Left lung (tissue), 14 donors: ENCODE measurements at places on chromosomes 16 and 17. TPM values are rescaled to one million over a fixed set of nuclear protein-coding genes. Genes with fewer than 3 reads are reported as not detected.

- no peaks in the 10 kb centered on the region for H3K4me1 ChIP-seq
- H3K4me3 ChIP-seq, result no peak overlapping the region
- no peak for DNase-seq
- peaks cover 4% of the 10 kb centered on the region for H3K27me3 ChIP-seq
Measured at GRCh38 chr17:47739150-47739549, 6.1 kb downstream of the TBX21 start.

GRCh38 chr17:60135151-60135950 is 14.4 kb upstream of the CA4 start:
- H3K27me3 ChIP-seq, result peaks cover 36% of the 10 kb centered on the region
- H3K4me3 ChIP-seq, result peak overlapping the region; percentile 82
- DNase-seq, result peak; percentile 92
- H3K27ac ChIP-seq, result peak overlapping the region; percentile 80
- no peaks in the 10 kb centered on the region for H3K36me3 ChIP-seq
- H3K4me1 ChIP-seq, result no peaks in the 10 kb centered on the region

DNA sequence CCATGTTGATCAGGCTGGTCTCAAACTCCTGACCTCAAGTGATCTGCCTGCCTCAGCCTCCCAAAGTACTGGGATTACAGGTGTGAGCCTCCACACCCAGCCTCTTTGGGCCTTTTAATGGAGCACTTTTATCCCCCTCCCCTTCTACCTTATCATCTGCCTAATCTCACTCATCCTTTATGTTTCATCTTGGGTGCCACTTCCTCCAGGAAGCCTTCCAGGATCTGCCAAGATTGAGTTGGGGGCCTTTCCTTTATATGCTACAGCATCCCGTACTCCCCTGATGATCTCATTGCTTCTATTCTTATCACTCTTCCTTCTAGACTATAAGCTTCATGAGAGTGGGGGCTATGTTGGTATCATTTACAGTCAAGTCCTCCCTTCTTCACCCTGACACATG is 192.8 kb upstream of the WSCD1 start:
- no peak overlapping the region for H3K27ac ChIP-seq
- no peak overlapping the region for H3K4me3 ChIP-seq
- no peaks in the 10 kb centered on the region for H3K4me1 ChIP-seq
- H3K27me3 ChIP-seq, result peaks cover 35% of the 10 kb centered on the region
- H3K36me3 ChIP-seq, result no peaks in the 10 kb centered on the region

GRCh38 chr16:5851393-5851982 is 753.9 kb upstream of the EEF2KMT start:
- H3K4me1 ChIP-seq, result no peaks in the 10 kb centered on the region
- no peaks in the 10 kb centered on the region for H3K27me3 ChIP-seq
- H3K27ac ChIP-seq, result no peak overlapping the region
- no peaks in the 10 kb centered on the region for H3K36me3 ChIP-seq
- H3K4me3 ChIP-seq, result no peak overlapping the region
- no peak for DNase-seq

- peak overlapping the region; percentile 39 for H3K4me3 ChIP-seq
- peaks cover 12% of the 10 kb centered on the region for H3K4me1 ChIP-seq
- peaks cover 12% of the 10 kb centered on the region for H3K36me3 ChIP-seq
- no peaks in the 10 kb centered on the region for H3K27me3 ChIP-seq
Measured at GRCh38 chr16:56356276-56357240, 68.8 kb downstream of the AMFR start.

DNA sequence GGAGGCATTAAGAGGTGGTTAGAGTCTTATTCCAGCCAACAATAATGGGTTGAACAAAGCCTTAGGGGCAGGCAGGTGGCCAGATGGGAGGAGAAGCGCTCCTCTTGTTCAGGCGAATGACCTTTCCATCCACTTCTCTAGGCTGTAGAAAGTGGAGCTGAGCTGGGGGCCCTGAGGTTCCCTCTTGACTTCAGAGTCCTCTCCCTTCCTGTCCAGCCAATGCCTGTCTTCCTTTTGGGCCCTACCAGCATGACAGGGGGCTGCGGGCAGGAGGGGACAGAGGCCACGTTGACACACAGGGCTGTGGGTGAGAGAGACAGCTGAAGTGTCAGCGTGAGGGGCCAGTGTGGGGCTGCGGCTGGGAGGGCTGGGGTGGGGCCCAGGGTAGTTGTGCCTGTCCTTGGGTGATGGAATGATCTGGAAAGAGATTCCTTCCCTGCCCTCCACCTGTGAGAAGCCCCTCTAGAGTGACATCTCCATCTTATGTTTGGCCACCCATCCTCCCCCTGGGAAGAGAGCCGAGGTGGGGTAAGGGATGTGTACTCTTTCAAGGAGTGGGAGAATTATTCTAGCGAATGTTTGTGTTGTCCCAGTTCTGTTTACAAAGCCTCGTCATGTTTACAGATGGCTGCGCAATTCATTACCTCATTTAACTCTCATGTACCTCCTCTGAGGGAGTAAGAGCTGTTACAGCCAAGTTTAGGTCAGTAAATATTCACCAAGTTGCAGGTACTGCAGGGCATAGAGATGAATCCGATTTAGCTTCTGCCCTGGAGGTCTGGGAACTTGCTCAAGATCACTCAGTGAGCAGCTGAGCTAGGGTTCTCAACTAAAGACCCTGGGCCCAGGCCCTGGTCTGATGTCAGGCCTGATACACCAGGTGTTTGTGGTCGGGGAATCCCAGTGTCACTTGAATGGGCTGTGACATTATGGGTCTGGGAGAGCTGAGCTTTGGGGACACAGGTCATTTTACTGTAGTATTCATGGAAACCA is 3.3 kb downstream of the ERBB2 start:
- peak overlapping the region; percentile 5 for H3K27ac ChIP-seq
- no peak for DNase-seq
- no peak overlapping the region for H3K4me3 ChIP-seq
- H3K27me3 ChIP-seq, result peaks cover 39% of the 10 kb centered on the region
- peaks cover 10% of the 10 kb centered on the region for H3K36me3 ChIP-seq
- peaks cover 19% of the 10 kb centered on the region for H3K4me1 ChIP-seq

DNA sequence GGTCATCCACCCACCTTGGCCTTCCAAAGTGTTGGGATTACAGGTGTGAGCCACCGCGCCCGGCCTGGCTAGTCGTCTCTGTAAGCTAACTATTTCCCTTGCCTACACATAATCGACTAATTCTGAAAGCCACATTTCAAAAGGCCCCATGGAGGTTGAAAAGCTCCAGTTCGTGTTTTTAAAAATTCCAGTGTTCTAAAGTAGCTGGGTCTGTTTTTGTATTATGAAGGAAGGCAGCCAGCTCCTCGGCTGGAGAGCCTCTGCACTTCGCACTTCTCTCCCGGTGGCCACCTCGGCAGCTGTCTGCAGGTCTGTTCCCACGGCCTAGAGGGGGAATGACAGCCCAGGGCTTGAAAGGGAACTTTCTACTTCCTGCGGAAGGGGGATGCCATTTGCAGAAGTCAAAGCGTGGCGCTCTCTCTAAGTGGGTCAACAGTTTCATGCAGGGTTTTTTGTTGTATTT is 16.9 kb downstream of the HASPIN start:
- DNase-seq, result no peak
- no peak overlapping the region for H3K4me3 ChIP-seq
- H3K4me1 ChIP-seq, result peaks cover 6% of the 10 kb centered on the region
- H3K27me3 ChIP-seq, result no peaks in the 10 kb centered on the region
- no peaks in the 10 kb centered on the region for H3K36me3 ChIP-seq

DNA sequence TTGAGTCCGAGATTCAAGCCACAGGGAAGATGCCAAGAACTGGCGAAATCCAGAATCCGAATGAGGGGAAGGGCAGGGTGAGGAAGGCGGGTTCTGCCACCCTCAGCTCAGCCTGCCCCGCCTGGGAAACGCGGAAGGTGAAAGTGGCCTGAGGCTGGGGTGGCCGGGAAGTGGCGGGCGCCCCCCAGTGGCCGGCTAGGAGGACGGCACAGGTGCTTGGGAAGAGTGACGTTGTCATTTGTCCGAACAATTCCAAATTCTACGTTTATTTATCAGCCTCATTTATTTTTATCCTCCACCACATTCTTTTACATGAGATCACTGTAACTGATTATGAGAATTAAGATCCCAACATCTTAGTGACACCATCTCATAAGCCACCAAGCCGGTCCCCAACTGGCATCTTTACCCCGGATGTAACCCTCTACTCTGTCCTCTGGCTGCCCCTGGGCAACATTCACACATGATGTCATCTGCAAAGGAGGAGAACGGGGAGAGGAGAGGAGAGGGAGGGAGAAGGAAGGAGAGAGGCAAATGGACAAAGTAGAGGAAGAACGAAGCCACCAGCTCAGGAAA is 21.3 kb downstream of the SRCIN1 start:
- H3K27ac ChIP-seq, result no peak overlapping the region
- DNase-seq, result peak; percentile 92
- H3K4me1 ChIP-seq, result no peaks in the 10 kb centered on the region
- no peaks in the 10 kb centered on the region for H3K36me3 ChIP-seq
- peaks cover 8% of the 10 kb centered on the region for H3K27me3 ChIP-seq
- H3K4me3 ChIP-seq, result no peak overlapping the region

GRCh38 chr16:50301626-50302471 is 35.5 kb downstream of the ADCY7 start:
- H3K36me3 ChIP-seq, result no peaks in the 10 kb centered on the region
- H3K27me3 ChIP-seq, result no peaks in the 10 kb centered on the region
- peaks cover 21% of the 10 kb centered on the region for H3K4me1 ChIP-seq
- H3K27ac ChIP-seq, result no peak overlapping the region

- H3K4me3 ChIP-seq, result peak overlapping the region; percentile 82
- peaks cover 64% of the 10 kb centered on the region for H3K27me3 ChIP-seq
- peaks cover 8% of the 10 kb centered on the region for H3K36me3 ChIP-seq
- DNase-seq, result peak; percentile 84
- H3K27ac ChIP-seq, result peak overlapping the region; percentile 93
Measured at GRCh38 chr17:1487939-1488825, 4.3 kb downstream of the MYO1C start.

- H3K36me3 ChIP-seq, result no peaks in the 10 kb centered on the region
- H3K27ac ChIP-seq, result peak overlapping the region; percentile 74
- peaks cover 19% of the 10 kb centered on the region for H3K4me1 ChIP-seq
- peak; percentile 32 for DNase-seq
- H3K4me3 ChIP-seq, result peak overlapping the region; percentile 23
Measured at GRCh38 chr16:55444754-55445485, 34.1 kb upstream of the MMP2 start.

GRCh38 chr17:74087002-74087585 is 116.4 kb upstream of the RPL38 start:
- DNase-seq, result no peak
- no peak overlapping the region for H3K4me3 ChIP-seq
- H3K36me3 ChIP-seq, result no peaks in the 10 kb centered on the region
- peaks cover 26% of the 10 kb centered on the region for H3K27me3 ChIP-seq

DNA sequence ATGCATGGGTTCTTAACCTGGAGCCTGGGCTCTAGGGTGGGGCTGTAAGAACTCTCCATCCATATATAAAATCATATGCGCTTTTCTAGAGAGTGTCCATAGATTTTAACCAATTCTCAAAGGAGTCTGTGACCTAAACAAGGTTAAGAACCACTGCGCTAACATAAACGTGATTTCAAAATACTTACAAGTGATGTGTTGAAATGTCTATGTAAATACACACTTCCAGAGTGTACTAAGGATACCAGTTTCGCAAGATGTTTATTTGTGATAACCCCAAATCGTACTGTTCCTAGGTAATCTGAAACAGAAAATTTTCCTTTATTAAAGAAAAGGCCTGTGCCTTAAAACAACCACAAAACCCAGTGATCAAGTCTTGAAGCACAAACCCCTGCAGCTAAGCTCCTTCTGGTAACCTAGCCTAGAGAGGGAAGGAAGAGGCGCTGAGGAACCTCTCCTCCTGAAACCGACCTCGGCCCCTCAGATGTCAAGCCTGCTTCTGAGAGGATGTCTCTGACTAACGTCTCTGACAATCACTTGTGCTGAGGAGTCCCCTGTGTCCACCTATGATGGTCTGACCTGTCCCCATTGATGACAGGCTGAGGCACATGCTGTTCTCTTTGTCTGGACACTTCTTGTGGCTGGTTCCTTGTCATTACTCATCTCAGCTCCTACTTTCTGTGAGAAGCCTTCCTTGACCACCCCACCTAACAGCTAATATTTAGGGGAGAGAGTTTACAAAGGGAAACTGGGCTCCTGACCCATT is 32.2 kb downstream of the SNN start:
- DNase-seq, result no peak
- H3K27ac ChIP-seq, result no peak overlapping the region
- no peak overlapping the region for H3K4me3 ChIP-seq
- peaks cover 62% of the 10 kb centered on the region for H3K36me3 ChIP-seq

GRCh38 chr17:35496451-35497290 is 40.8 kb downstream of the SLFN12L start:
- no peaks in the 10 kb centered on the region for H3K4me1 ChIP-seq
- H3K27me3 ChIP-seq, result peaks cover 52% of the 10 kb centered on the region
- no peaks in the 10 kb centered on the region for H3K36me3 ChIP-seq
- no peak overlapping the region for H3K27ac ChIP-seq
- H3K4me3 ChIP-seq, result no peak overlapping the region
- no peak for DNase-seq

DNA sequence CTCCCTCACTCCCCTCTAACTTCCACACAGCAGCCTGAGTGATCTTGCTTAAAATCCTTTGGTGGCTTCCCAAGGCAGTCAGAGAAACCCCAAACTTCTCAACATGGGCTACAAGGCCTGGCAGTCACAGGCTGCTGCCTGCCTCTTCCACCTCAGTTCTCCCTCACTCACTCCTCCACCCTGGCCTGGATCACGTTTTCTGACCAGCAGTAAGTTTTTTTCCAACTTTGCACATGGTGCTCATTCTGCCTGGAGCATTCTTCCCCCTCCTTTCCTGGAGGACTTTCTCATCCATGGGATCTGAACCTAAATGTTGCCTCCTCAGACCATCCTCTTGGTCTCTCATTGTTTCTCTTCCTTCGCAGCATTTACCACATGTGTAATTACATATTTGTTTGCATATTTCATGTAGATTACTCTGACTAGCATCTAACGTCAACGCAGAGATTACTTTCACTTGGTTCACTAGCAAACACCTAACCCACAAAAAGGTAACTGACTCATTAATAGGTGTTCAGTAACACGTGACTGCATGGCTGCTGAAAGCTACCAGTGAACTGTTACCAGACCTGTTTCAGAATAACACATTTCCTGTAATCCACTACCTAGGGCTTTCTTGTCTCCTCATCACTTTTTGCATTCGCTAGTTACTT is 17.1 kb downstream of the GNA13 start:
- no peak overlapping the region for H3K27ac ChIP-seq
- H3K36me3 ChIP-seq, result peaks cover 19% of the 10 kb centered on the region
- no peak overlapping the region for H3K4me3 ChIP-seq
- DNase-seq, result no peak
- H3K27me3 ChIP-seq, result no peaks in the 10 kb centered on the region
- H3K4me1 ChIP-seq, result peaks cover 96% of the 10 kb centered on the region

DNA sequence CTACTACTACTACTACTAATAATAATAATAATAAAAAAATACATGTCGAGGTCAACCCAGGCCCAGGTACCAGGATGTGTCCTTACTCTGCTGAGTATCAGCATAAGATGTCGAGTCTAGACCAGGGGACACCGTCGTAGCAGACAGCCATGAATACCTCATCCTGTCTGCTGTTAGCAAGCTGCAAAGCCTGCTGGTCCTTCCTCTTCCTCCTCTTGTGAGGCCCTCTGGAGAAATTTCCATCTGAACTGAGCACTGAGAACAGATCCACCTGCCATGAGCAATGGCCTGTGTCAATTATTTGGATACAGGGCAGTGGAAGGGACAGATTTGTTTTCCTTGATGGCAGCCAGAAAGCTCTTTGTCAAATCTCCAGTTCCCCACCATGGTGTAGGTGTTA is 168.5 kb downstream of the XYLT1 start:
- peaks cover 4% of the 10 kb centered on the region for H3K4me1 ChIP-seq
- no peak overlapping the region for H3K4me3 ChIP-seq
- no peaks in the 10 kb centered on the region for H3K36me3 ChIP-seq
- no peak for DNase-seq

The P2RX1 gene
- 3.9 TPM for total RNA-seq

The MMP28 gene
- 39.5 TPM for total RNA-seq

The RNPS1 gene
- 109 TPM for total RNA-seq

The MGAT5B gene
- total RNA-seq, result 1.0 TPM

The C17orf50 gene
- not detected for total RNA-seq

The PRSS22 gene
- 15.7 TPM for total RNA-seq

The GPR179 gene
- 0.50 TPM for total RNA-seq

The CDC6 gene
- total RNA-seq, result 12.8 TPM

The KRT25 gene
- total RNA-seq, result not detected

The PRSS36 gene
- 4.8 TPM for total RNA-seq
